ENCODE measurements at places on chromosomes 12 and 14.

- DNase-seq = no peak
Measured at GRCh38 chr12:96063046-96063445, 27.7 kb upstream of the LTA4H start.

- DNase-seq = no peak
Measured at GRCh38 chr12:98999559-98999958, 354.5 kb downstream of the APAF1 start.

DNA sequence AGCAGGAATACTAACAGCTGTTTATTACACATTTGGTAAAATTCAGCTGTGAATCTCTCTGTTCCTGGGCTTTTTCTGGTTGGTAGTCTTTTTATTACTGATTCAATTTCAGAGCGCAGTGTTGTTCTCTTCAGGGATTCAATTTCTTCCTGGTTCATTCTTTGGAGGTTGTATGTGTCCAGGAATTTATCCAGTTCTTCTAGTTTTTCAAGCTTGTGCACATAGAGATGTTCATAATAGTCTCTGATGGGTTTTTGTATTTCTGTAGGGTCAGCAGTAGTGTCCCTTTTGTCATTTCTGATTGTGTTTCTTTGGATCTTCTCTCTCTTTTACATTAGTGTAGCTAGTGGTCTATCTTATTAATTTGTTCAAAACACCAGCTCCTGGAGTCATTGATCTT, 9.1 kb upstream of the OR6C76 start:
- no peak for DNase-seq

DNA sequence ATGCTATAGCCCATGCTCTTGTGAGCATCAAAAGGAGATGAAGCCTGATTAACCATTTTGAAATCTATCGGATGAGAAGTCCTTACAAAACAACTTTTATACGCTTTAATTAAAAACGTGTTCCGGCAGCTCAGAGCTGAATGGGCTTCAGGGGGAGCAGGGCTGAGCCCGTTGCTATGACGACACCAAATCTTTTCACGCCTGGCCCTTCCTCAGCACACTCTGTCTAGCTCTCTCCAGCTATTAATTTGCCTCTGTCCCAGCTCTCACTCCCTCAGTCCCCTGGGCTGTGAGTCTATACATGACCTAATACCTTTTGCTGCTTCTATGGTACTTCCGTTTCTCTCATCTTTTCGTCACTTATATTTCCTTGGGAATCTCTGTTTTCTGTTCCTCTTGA, 15.8 kb downstream of the FOXA1 start:
- DNase-seq = no peak

DNA sequence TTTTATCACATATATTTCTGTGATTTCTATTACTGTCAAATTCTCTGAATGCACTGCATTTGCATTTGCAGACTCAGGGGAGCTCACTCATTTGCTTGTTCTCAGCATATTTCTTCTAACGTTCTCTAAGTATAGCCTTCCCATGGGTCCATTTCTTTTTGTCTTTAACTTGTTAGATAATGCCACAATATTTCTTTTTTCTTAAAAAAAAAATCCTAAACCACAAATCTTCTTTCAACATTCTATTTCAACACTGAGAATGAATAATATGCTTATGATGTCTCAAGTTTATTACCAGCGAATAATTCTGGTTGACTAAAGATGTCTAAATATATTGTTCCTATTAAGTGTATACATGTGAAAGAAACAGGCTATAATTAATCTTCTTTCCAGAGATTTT, 200.2 kb downstream of the ANO6 start:
- DNase-seq = no peak

- no peak for DNase-seq
Measured at GRCh38 chr12:27534765-27535161, 10.8 kb downstream of the PPFIBP1 start.

DNA sequence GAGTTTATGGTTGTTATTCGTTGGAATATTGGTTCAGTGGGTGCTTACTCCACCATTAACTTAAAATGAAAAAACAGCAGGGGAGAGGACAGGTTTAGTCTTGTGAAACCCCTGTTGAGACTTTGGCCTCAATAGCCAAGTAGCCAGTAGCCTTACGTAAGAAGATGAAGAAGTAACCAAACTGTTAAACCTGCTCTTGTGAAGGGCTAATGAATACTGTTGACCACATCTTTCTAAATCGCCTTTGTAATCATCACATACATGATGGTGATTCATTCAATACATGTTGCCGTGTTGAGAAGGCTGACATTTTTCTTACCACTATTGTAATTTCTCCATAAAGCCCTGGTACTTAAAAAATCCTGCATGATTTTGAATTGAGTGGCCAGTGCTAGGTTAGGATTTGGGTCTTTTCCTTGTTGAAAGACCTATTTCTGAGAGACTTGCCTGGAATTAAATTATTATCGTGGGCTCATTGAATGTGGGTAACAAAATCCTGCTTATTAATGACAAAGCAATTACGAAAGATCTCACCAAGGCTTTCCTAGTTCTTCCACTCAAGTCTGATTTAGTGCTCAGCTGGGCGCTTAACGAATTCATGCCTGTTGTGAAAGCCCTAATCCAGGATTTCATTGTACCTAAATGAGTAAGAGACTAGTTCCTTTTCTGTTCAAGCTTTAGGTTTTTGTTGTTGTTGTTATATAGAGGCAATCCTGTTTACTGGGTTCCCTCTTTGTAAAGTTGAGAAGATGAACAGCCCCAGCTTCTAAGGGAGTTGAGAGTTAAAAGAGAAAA, 333.1 kb downstream of the FUT8 start:
- no peak for DNase-seq

DNA sequence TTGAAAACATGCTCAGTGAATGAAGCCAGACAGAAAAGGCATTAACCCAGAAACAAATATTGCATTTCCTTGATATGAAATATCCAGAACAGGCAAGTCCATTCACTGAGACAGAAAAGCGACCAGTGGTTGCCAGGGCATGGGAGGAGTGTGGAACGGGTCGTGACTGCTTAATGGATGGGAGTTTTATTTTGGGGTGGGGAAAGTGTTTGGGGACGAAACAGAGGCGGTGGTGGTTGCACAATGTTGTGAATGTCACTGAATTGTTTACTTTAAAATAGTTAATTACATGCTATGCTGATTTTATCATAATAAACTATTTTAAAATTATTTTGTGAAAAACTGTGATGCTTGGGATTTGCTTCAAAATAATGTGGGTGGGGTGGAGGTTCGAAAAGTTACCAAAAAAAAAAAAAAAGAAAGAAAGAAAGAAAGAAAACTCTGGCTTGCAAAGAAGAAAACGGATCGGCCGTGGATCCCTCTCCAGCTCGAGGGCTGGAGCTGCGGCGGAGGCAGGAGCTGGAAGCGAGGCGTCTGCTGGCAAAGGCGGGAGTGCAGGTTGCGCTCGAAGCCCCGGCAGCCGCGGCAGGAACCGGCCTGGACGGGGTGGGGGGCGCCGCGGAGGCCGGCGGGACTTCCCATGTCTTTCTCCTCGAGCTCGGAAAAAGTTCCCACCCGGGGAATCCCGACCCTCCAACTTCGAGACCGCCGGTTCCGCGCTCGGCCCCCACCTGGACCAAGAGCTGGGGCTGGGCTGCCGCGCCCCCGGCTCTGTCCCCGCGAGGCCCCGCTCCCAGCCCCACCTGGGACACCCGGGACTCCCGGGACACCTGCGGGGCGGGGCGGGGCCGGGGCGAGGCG, 524 bp upstream of the P2RX2 start:
- DNase-seq = no peak

GRCh38 chr14:75440733-75441477, 13.1 kb downstream of the JDP2 start:
- DNase-seq = no peak
